NCI-H446 (cell line): ENCODE measurements at places on chromosomes 4 and X.
A peak's percentile ranks its signal among the peaks of the same experiment; 100 is the strongest.

- no peak for DNase-seq
Observed at GRCh38 chr4:185520119-185520518, 15.2 kb downstream of the PDLIM3 start.

DNA sequence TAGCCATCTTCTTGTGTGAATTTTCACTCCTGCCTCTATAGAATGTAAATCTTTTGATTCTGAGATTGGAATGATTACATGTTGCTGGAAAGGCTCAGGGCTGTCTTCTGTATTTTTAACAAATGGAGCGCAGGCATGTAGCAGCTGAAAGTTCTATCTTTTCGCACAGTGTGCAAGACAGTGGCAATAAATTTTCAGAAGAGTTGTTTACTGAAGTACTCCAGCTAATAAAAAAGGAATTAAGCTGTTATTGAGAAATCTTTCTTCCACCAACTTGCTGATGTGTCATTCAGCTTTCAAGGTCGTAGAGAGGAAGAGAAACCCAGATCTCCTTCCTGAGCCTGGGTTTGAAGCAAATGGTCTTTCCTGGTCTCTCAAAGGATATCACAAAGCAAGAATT, 122.0 kb upstream of the PUDP start:
- DNase-seq: no peak

GRCh38 chr4:41819621-41820020, 71.1 kb upstream of the PHOX2B start:
- DNase-seq: no peak

DNA sequence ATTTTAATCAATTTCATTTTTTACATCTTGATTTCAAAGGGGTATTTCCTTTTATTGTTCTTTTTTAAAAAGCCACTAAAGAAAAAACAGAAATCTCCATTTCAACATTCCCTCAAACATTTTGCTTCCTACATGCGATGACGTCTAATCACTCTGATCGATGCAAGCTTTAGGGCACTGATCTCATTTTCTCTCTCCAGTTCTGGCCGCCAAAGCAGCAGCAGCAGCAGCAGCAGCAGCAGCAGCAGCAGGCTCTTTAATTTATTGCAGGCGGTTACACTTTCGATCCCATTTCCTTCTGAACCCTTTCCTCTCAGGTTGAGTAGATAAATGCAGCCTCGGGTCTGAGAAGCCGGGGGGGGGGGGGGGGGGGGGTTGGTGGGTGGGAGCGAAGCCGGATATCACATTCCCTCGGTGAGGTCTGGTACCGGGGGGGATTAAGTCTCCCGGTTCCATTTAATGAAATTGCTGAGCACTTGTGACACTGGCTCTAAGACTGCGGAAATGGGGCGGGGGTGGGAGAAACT, 3.4 kb upstream of the PCDH7 start:
- DNase-seq: no peak

DNA sequence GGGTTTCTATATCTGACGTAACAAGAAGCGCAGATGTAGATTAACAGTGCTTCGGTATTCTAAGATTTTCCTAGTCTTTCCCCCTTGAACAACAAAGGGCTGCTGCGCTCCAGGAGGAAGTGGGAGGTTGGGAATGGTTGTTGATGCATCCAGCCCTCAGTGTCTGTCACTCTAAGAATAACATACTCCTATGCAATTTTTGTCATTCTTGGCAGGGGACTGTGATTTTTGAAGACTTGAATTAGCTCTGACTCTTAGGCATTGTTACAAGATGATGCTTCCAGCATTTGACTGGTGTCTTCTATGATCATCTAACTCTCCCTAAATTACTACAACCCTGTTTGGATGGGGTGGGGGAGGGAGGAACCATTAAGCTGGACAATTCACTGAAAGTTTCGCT, 394.2 kb downstream of the ARHGAP24 start:
- no peak for DNase-seq

GRCh38 chr4:87103691-87104187, 116.7 kb downstream of the KLHL8 start:
- DNase-seq: no peak

- DNase-seq: no peak
Observed at GRCh38 chrX:128021566-128021965, 30.6 kb downstream of the ACTRT1 start.

DNA sequence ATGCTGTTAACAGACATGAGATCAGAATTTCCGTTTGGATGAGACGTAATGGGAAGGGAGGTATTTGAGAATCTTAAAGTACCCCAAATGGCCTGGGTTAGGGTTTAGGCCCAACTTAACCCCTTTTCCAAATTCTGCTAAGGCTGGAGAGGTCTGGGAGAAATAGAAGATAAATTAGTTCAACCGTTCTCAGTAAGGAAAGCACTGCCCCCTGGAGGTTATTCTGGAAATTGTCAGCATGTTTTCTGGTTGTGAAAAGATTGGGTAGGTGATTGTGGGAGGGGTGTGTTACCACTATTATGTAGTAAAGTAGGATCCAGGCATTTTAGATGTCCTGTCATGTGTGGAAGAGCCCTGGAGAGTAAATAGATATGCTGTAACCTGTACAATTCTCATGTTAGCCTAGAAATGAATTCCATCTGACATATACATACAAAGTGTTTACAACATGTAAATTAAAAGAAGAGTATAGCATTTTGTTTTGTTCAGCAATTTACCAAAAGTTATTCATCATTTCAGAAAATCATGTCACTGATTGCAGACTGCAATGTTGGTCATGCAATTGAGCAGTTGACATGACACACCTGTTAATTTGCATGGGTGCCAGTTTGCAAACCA, 26.8 kb upstream of the GRXCR1 start:
- DNase-seq: peak; percentile 15

DNA sequence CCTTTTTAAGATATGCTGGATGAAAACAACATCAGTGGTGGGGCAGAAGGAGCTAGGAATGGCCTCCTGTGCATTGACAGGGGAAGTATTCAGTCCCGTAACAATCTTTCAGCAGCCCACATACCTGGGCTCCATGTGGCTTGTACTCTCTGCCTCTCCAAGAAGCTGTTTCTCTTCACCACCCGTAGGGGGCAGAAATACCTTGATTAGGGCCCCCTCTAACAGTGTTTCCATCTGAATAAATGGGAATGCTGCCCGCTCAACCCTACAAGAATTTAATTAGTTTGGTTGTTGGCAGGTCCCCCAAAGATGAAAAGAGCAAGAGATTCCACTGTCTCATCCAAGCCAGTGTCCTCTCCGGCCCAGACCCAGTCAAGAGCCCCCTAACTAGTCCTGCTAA, 155.2 kb downstream of the SMIM20 start:
- peak; percentile 21 for DNase-seq

GRCh38 chrX:9308426-9308825, 156.4 kb upstream of the TBL1X start:
- no peak for DNase-seq

GRCh38 chr4:154030746-154031145, 241.9 kb upstream of the SFRP2 start:
- DNase-seq: no peak

DNA sequence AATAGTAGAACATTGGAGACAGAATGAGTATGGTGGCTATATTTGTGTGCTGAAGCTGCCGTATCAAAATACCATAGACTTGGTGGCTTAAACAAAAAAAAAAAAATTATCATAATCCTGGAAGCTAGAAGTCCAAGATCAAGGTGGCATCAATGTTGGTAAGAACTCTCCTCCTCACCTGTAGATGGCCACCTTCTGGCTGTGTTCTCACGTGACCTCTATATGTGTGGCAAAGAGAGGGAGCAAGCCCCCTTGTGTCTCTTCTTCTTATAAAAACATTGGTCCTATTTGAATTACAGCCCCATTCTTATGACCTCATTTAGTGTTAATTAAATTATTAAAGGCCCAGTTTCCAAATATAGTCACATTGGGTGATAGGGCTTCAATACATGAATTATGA, 1640.9 kb upstream of the PCDH7 start:
- DNase-seq: no peak

DNA sequence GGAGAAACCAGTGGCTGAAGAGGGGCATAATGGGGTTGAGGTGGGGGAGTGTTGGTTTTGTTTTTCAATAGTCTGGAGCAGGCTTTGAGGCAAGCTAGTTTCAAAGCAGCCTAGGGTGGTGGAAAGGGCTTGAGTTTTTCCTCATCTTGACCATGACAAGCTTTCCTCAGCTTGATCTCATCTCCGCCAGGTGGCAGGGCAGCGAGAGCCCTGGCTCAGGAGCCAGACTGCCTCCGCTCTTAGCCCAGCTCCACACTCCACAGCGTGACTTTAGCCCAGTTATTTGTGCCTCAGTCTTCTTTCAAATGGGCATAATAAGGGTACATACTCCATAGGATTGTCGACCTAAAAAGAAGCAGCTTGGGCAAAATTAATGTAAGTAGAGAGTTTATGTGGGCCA, 29.9 kb upstream of the SOWAHD start:
- DNase-seq: no peak
